ENCODE measurements at places on chromosomes 5 and 9.

- DNase-seq, result no peak
Observed at GRCh38 chr9:96294159-96294545, 7.8 kb downstream of the HSD17B3 start.

- DNase-seq, result peak; percentile 43
Observed at GRCh38 chr9:35161713-35162604, at the start of gene UNC13B. Gene UNC13B (plus strand): TSS chr9:35162009. CDS start chr9:35162284, 275 bp downstream.

- no peak for DNase-seq
Observed at GRCh38 chr5:181241393-181241975, 2.2 kb downstream of the RACK1 start.

DNA sequence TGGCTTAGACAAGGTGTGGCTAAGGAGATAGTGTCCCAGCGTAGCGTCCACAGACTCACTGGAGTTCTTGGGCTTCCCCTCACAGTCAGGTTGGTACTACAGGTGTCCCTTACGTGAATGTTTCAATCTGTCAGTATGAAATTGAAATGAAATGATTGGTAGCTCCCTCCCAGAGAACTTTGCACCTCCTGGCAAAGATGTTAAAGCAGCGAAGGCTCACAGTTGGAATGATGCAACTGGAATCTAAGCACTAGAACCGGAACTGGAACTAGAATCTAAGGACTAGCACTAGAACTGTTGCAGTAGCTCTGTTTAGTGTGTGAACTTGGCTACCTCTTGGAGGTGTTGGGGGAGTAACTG lies 1.1 kb downstream of the SLC31A1 start:
- DNase-seq, result no peak

GRCh38 chr9:90442723-90443122 lies 199.9 kb downstream of the DIRAS2 start:
- no peak for DNase-seq

DNA sequence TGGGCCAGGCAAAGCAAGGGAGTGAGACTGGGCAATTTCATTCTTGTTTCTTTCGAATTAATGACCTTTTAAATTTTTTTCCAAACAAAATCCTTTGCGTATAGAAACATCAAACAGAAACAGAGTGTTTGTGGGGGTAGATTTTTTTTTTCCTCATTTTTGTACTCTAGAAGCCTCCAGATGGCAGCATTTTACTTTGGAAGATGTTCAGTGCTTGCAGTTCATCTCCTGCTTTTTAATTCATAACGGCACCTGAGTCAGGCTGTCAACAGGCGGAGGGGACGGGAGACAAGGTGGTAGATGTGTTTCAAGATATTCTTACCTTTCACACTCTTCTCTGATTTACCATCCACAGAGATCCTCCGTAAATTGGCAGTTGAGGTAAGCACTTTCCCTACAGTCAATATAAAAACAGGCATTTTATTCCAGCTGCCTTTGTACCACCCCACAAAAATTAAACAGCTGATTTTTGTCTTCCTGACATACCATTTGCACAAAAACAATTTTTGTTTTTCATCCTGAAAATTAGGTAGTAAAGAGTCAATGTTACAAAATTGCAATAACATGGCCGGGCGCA lies 99.5 kb upstream of the FBXL17 start:
- no peak for DNase-seq

DNA sequence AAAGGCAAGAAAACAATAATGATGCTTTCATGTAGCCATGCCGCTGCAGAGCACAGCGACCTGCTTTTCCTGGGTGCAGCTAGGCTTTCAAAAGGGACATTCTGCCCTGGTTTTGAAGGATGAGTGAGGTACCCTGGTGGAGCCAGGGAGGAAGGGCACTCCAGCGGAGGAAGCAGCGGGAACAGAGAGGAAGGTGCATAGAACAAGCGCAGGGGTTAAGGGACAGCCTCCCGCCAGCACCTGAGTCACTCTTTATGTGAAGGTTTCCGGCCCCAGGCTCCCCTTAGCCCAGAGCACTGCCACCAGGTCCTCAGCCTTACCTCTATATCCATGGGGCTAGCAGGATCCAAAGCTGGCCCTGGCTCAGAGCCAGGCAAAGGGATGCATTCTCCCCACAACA lies 221.1 kb downstream of the CDK5RAP2 start:
- no peak for DNase-seq

GRCh38 chr5:155064580-155064979 lies 51.0 kb downstream of the KIF4B start:
- DNase-seq, result no peak

GRCh38 chr9:135480071-135480939 lies 723 bp downstream of the PPP1R26 start:
- DNase-seq, result no peak

DNA sequence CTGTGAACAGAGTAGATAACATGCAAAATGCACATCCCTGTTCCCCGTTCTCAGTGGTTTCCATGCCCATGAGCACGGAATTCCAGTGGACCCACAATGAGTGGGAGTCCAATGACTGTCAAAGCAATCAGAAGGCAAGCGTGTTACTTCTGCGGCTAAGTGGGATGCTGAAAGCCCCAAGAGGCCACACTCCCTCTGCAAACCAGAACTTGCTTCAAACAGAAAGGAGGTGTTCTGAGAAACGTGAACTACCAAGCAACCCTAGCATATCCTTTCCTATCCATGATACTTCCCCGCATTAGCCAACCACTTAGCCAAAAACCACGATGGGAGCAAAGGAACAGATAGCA lies 21.7 kb upstream of the MVB12B start:
- no peak for DNase-seq

DNA sequence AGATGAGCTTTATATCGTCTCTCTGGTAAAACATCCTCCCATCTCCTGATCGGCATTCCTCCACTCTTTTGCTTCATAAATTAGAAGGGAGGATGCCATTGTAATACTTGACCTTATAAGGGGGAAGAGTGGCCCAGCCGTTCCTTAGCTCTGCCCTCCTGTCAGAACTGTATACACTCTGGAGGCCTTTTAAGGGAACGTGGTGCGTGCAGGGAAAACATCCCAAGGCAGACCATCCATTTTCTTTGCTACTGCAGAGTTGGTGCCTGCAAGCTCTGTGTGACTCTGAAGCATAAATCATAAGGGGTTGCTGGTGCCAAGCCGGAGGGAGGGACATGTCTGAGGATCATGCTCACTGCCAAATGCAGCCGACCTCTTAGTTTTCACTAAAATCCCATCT lies 90.4 kb downstream of the PGM5 start:
- no peak for DNase-seq

DNA sequence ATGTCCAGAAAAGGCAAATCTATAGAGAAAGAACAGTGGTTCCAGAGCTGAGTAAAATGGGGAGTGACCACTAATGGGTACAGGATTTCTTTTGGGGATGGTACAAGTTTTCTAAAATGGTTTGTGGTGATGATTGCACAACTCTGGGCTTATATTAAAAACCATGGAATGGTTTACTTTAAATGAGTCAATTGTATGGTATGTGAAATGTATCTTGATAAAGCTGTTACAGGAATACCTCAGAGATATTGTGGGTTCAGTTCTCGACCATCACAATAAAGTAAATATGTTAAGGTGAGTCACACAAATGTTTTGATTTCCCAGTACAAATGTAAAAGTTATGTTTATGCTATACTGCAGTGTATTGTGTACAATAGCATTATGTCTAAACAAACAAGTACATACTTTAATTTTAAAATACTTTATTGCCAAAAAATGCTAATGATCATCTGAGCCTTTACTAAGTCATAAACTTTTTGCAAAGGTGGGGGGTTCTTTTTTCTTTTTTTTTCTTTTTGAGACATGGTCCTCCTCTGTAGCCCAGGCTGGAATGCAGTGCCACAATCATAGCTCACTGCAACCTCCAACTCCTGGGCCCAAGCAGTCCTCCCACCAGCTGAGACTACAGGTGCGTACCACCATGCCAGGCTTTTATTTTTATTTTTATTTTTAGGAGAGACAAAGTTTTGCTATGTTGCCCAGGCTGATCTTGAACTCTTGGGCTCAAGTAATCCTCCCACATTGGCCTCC lies 65.9 kb downstream of the SHOC1 start:
- no peak for DNase-seq
